Stimulated activated CD8-positive, alpha-beta memory T cell treated with anti-CD3 and anti-CD28 coated beads, Interleukin-4, amount 100 ng/mL, for 4 hours (primary cell): ENCODE measurements at places on chromosomes 2 and 18.

- DNase-seq, result no peak
Observed at GRCh38 chr18:42426496-42427015, 471.5 kb downstream of the PIK3C3 start.

- DNase-seq, result no peak
Observed at GRCh38 chr2:218184331-218184730, 17.6 kb upstream of the CXCR1 start.

DNA sequence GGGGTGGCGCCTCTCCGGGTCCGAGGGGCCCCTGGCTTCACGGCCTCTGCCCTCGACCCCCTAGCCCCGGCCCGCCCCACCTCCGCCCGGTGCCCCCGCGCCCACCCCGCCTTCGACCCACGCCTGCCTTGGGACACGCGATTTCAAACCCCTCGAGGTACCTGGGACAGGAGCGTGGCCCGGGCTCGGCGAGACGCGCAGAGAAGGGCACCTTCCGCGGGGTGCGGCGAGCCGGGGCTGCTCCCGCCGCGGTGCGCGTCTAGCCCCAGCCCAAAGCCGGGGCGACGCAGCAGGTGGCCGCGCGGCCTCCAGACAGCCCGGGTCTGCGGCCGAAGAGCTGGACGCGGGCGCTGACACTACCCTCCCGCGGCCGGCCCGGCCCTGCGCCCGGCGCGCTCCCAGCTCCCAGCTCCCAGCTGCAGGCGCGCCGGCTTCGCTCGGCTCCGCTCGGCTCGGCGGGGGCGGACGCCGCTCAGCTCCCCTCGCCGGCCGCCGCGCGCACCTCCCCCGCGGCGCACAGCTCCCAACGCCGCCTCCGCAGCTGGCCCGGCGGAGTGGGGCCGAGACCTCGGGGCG is at the start of gene CRACDL:
TSS of gene CRACDL (minus strand) at position 449 of the 576 bp plus-strand sequence. CDS start 89,425 bp downstream, outside the sequence.
- DNase-seq, result no peak

- no peak for DNase-seq
Observed at GRCh38 chr18:69947361-69948133, at the start of gene CD226. Gene CD226 (minus strand): TSS chr18:69947873. CDS start chr18:69947406, 467 bp downstream.

DNA sequence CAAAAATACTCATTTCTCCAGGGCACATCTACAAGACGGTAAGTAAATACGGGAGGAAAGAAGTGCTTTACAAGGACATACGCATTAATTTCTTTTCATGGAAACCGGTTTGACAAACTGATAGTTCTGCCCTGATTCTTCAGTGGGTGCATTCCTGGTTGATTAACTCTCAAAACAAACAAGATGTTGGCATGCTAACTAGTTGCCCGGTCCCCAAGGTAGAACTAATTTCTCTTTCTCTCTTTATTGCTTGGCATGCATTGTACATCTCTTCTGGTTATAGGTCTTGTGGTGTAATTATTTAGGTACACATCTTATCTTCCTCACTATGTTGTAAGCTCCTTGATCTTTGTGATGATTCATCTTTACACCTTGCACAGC is 46.9 kb upstream of the SPATS2L start:
- no peak for DNase-seq
